Purkinje cell (primary cell): ENCODE measurements at places on chromosomes 7 and 10. TPM values are rescaled to one million over a fixed set of nuclear protein-coding genes. Genes with fewer than 3 reads are reported as not detected.

TRIM50 gene
- not detected in 2 replicates for polyA plus RNA-seq

ZNF394 gene
- 0.63 and 2.4 TPM in 2 replicates for polyA plus RNA-seq

ADAP1 gene
- polyA plus RNA-seq = 0.48 and 0.52 TPM in 2 replicates

PDE6C gene
- 0.09 TPM in 1 of 2 replicates, not detected in the other for polyA plus RNA-seq

FGL2 gene
- polyA plus RNA-seq = 699 and 739 TPM in 2 replicates

OPN4 gene
- 0.20 TPM in 1 of 2 replicates, not detected in the other for polyA plus RNA-seq

DENND2A gene
- 0.99 and 1.4 TPM in 2 replicates for polyA plus RNA-seq

SPDYE6 gene
- 0.46 TPM in 1 of 2 replicates, not detected in the other for polyA plus RNA-seq

WDR86 gene
- polyA plus RNA-seq = not detected in 2 replicates

MMRN2 gene
- polyA plus RNA-seq = 0.46 and 0.52 TPM in 2 replicates

NEBL gene
- polyA plus RNA-seq = 10.8 and 11.1 TPM in 2 replicates

CALML3 gene
- 0.08 and 0.17 TPM in 2 replicates for polyA plus RNA-seq

ASB15 gene
- 0.28 TPM in 1 of 2 replicates, not detected in the other for polyA plus RNA-seq

AZGP1 gene
- not detected in 2 replicates for polyA plus RNA-seq

TMEM178B gene
- polyA plus RNA-seq = 6.1 and 7.2 TPM in 2 replicates

TCAF2 gene
- 0.31 and 0.32 TPM in 2 replicates for polyA plus RNA-seq

MMP21 gene
- not detected in 2 replicates for polyA plus RNA-seq

ABCB4 gene
- not detected in 2 replicates for polyA plus RNA-seq

MGMT gene
- 13.7 and 20.5 TPM in 2 replicates for polyA plus RNA-seq

DOCK1 gene
- polyA plus RNA-seq = 4.6 and 15.4 TPM in 2 replicates

HOGA1 gene
- polyA plus RNA-seq = 1.9 and 2.7 TPM in 2 replicates

PNLIPRP1 gene
- not detected in 2 replicates for polyA plus RNA-seq

ASZ1 gene
- not detected in 2 replicates for polyA plus RNA-seq

PLEKHS1 gene
- not detected in 2 replicates for polyA plus RNA-seq

DLX5 gene
- polyA plus RNA-seq = not detected in 2 replicates

PRKAG2 gene
- polyA plus RNA-seq = 15.7 and 22.2 TPM in 2 replicates

CACNB2 gene
- polyA plus RNA-seq = 102 and 134 TPM in 2 replicates

LZTS2 gene
- 0.17 and 0.53 TPM in 2 replicates for polyA plus RNA-seq

UCMA gene
- not detected in 2 replicates for polyA plus RNA-seq

PIP gene
- polyA plus RNA-seq = not detected in 2 replicates

THSD7A gene
- 40.7 and 75.4 TPM in 2 replicates for polyA plus RNA-seq

HIPK2 gene
- 14.0 and 19.0 TPM in 2 replicates for polyA plus RNA-seq

TMEM229A gene
- polyA plus RNA-seq = 2.7 and 3.3 TPM in 2 replicates

PNLIPRP3 gene
- polyA plus RNA-seq = not detected in 2 replicates

AKR1E2 gene
- 0.91 TPM in 1 of 2 replicates, not detected in the other for polyA plus RNA-seq

EPHA1 gene
- not detected in 2 replicates for polyA plus RNA-seq

CAV2 gene
- polyA plus RNA-seq = 0.14 and 1.9 TPM in 2 replicates

GSDME gene
- 25.4 and 29.9 TPM in 2 replicates for polyA plus RNA-seq

PTN gene
- 186 and 204 TPM in 2 replicates for polyA plus RNA-seq
